ENCODE measurements at places on chromosomes 3 and 15.

GRCh38 chr3:15633766-15634598, 32.4 kb downstream of the BTD start:
- no peak for DNase-seq

DNA sequence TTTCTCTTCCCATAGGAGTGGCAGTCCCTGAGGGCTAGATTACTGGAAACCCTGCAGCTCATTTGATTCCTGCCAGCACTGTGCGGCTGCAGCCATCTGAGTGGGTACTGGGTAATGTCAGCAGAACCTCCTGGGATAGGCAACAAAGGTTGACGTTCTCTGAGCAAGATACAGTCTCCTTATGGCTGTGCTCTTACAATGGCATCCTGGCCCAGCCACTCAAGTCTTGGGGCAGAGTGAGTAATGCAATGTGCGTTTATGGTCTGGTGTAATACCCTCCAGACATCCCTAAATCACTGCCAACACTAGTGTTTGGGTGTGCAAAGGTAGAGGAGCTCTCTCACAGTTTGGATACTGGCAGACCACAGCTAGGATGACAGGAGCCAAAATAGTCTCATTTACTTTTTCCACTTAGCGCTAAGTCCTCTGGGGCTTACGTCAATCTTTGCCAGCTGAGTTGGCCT, 775.8 kb downstream of the ZNF385D start:
- no peak for DNase-seq

- no peak for DNase-seq
These were observed 168.6 kb downstream of the KLF13 start for GRCh38 chr15:31495281-31495680.

- DNase-seq = no peak
These were observed 19.7 kb downstream of the ITGA11 start for GRCh38 chr15:68412218-68412617.

DNA sequence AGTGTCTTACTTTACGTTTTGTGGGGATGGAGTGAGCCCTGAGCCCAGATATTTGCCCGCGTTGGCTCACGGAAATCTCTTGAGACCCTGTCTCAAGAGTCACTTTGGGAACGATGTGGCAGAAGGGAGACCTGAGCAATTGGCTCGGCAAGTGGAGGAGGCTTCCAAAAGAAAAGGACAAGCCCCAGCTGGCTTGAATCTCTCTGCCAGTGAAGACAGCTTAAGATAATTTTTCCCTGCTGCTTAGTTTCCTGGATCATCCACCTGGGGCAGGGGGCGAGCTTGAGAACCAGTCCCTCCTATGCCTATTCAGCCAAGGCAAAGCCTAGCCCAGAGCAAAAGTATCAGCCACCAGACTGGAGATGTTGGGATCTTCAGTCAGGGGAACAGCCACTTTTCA, 708 bp downstream of the SEC22A start:
- DNase-seq = no peak

- no peak for DNase-seq
These were observed 63.1 kb downstream of the POLQ start for GRCh38 chr3:121482660-121483059.

DNA sequence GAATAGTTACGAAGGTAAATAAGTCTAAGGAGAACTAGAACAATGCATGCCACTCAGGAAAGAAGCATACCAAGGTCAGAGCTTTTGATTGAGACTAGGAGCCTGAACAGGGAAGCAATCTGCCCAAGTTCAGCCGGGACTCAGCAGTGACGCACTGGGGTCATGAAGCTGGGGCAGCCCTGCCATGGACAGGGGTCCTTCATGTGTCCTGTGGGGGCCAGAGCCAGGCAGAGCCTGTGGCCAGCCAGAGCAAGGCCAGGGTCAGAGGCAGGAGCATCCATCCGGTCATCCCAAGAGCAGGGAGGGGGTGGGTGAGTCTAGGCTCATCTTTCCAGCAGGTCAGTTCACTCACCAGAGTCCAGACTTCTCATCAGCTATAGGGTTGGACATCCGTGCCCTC, 47.9 kb downstream of the FGD5 start:
- no peak for DNase-seq
